M059J (cell line): ENCODE measurements at places on chromosomes 6 and 20. TPM values are rescaled to one million over a fixed set of nuclear protein-coding genes. Genes with fewer than 3 reads are reported as not detected.

SLPI gene
- total RNA-seq = 0.30 TPM in 1 of 2 replicates, not detected in the other

PAX1 gene
- total RNA-seq = not detected in 2 replicates

GABRR1 gene
- total RNA-seq = not detected in 2 replicates

BHLHE23 gene
- total RNA-seq = not detected in 2 replicates

RNF217 gene
- total RNA-seq = 10.6 and 12.0 TPM in 2 replicates

TRIM31 gene
- not detected in 2 replicates for total RNA-seq

KIF25 gene
- not detected in 2 replicates for total RNA-seq

EPPIN gene
- total RNA-seq = not detected in 2 replicates

RUNX2 gene
- total RNA-seq = 29.2 and 37.2 TPM in 2 replicates

SLC22A7 gene
- total RNA-seq = not detected in 2 replicates

ECT2L gene
- not detected in 2 replicates for total RNA-seq

ZC3H12D gene
- total RNA-seq = 0.17 and 0.22 TPM in 2 replicates

FAM110A gene
- total RNA-seq = 9.5 and 10.1 TPM in 2 replicates

OR2H1 gene
- total RNA-seq = not detected in 2 replicates

UBE2C gene
- total RNA-seq = 435 and 579 TPM in 2 replicates

PTPRA gene
- total RNA-seq = 50.2 and 55.2 TPM in 2 replicates
